ENCODE measurements at places on chromosomes 2 and 18.

GRCh38 chr2:217880287-217880889 is 122.4 kb downstream of the TNS1 start:
- DNase-seq: no peak

DNA sequence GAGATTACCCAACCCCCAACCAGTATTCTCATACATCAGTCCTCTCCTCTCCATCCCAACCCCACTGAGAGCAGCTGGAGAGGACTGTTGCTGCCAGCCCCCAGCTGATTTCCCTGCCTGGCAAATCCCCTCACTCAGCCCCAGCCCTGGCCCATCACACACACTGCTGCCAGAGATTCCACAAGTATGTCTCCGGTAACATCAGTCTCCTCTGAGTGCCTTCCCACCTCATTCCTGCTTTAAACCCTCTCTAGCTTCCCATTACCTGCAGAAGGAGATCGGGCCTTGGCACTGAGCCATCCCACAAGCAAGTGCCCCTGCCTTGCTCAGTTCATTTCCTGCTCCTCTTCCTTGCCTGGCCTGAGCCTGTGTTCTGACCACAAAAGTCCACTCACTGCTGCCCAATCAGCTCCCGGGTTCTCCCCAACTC is 50.6 kb upstream of the ZFP36L2 start:
- DNase-seq: no peak

- peak; percentile 58 for DNase-seq
Observed at GRCh38 chr2:39513641-39514094, 76.6 kb upstream of the MAP4K3 start.

DNA sequence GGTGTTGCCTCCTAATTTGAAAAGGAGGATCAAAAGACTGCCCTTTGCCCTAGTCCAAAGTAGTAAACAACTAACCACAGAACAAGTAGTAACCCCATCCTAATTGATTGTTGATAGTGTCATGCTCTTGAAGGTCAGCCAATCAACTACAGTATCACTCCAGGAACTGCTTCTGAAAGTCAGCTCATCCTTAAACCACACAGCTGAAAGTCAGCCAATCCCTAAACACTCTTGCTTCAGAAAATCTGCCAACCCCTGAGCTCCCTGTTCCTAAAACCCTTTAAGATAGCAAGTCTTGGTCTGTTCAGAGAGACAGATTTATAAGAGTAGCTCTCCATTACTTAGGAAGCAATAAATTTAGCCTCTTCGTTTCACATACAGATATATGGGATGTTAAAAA is 51.6 kb upstream of the CPO start:
- DNase-seq: no peak

GRCh38 chr2:75772908-75773630 is 62.4 kb upstream of the GCFC2 start:
- no peak for DNase-seq

DNA sequence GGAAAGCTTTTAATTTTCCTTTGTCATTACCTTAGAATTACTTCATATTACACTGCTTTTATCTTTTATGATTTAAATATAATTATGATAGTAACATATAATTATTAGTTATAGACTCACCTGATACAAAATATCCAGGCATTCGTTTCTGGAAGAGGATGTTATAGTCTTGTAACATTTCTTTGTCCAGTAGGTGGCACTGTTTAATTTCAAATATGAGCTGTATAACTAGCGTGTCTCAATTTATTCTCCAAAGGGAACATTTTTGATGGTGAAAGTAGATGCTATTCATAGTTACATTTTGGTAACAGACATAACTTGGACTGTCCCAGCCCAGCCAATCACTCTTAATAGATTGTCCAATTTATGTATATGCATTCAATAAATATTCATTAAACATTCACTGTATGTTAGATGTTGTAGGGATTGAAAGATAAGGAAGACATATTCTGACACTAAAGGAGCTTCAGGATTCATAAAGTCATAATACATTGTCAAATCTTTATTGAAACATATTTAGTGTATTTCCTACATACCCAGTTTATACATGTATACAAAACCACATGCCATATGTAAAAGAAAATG is 19.2 kb downstream of the DAW1 start:
- DNase-seq: no peak

GRCh38 chr2:141929331-141930252 is 201.2 kb downstream of the LRP1B start:
- no peak for DNase-seq

DNA sequence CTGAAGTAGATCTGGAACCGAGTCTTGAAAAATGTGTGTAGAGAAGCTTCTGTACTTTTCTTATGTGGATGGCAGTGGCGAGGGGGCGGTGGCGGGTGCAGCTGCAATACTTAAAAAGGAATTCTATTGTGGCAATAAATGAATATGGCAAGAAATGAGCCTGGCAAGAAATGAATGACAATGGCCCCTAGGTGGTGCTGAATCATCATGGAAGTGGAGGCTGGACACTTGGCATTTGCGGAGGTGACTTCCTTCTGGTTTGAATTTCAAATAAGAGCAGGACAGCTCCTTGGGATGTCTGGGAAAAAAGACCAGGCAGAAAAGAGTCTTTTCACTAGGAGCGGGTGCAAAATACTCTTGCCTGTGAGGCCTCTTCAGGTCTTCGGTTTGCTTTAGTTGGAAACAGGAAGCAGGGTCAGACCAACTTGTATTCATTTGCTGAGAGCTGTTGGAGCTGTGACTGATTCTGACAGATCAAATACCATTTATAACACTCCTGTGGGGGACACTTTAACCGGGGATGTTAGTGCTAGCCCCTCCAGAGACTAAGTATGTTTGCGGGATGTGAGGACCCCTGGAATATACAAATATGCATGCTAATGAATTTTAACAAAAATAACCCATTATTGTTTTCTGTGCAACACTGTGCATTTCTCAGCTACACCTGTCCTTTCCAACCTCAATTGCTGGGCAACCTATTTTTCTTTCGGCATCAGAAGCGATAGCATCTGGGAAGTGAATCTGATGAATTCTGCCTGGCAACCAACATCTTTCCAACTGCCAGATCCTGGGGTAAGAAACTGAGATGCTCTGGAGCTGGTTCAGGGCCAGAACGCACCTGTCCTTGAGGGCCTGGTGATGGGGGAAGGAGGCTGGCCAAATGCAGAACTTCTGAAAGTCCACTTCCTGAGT is 35.4 kb downstream of the FASTKD2 start:
- no peak for DNase-seq

DNA sequence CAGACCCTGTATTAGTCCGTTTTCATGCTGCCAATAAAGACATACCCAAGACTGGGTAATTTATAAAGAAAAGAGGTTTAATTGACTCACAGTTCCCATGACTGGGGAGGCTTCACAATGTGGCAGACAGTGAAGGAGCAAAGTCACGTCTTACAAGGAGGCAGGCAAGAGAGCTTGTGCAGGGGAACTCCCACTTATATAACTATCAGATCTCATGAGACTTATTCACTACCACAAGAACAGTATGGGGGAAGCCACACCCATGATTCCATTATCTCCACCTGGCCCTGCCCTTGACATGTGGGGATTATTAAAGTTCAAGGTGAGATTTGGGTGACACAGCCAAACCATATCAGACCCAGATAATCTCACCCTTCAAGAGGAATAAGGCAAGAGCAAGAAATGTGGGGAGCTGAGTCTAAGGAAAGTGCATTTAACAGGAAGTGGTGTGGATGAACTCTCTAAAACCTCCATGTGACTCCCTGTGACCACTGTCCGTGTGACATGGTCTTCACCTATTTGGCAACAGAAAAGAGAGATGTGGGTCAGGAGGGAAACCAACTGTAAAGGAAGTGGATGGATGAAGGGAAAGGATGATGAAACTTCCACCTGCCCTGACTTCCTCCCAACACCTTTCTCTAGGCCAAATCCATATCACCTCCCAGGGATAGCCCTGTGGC is 110.6 kb downstream of the ATL2 start:
- no peak for DNase-seq

DNA sequence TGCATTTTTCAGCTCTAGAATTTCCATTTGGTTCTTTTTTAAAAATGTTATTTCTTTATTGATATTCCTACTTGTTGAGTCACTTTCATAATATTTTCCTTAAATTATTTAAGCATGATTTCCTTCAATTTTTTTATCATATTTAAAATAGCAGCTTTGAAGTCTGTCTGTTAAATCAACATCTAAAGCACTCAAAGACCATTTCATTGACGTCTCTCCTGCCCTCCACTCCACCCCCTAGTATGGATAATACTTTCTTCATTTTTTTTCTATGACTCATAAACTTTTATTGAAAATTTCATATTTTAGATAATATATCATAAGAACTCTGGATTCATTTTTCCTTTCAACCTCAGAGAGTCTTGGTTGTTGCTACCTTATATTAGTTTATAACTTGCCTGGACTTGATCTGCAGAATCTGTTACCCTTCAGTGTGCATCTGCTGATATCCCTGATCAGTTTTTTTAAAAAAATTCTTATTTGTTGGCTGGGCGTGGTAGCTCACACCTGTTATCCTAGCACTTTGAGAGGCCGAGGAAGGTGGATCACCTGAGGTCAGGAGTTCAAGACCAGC is 59.0 kb upstream of the ZNF396 start:
- no peak for DNase-seq

DNA sequence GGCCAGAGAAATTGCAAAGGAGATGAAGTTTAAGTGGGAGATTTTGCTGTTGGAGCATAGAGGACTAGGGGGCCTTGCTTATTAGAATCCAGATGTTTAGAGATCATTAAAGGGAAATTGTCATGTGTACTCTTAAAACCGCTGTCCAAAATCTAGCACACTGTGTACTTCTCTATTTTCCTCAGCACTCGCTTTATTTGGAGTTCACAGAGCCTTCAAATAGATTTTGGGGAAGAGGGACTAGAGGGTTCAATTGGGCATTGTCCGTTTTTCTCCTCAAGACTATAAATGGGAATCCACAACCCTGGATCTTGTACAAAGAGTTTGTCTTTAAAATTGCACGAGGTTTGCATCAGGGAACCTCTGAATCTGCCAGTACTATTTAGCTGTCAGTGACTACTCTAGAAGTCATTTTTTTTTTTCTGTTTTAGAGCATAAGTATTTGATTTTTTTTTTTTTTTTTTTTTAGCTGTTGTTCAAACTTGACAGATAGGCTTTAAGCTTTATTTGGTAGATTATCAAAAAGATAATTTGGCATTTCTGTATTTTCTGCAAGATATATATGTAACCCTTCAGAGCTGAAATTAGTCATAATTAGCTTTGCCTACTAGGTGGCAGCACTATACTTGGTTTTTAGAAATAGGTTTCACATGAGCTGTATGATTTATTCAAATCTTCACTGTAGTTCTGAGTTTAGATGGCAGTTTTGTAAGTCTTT is 14.2 kb downstream of the PMS1 start:
- DNase-seq: no peak

GRCh38 chr18:74947417-74947816 is 261.5 kb downstream of the PTGR3 start:
- no peak for DNase-seq

GRCh38 chr2:54479424-54479823 is 23.3 kb downstream of the SPTBN1 start:
- DNase-seq: no peak

Data from activated T-cell treated with anti-CD3 and anti-CD28 coated beads for 48 hours (primary cell).